ENCODE measurements at places on chromosomes 11 and 22.
A peak's percentile ranks its signal among the peaks of the same experiment; 100 is the strongest.

- DNase-seq = no peak
These were observed 314.9 kb downstream of the CTTN start for GRCh38 chr11:70713086-70713835.

DNA sequence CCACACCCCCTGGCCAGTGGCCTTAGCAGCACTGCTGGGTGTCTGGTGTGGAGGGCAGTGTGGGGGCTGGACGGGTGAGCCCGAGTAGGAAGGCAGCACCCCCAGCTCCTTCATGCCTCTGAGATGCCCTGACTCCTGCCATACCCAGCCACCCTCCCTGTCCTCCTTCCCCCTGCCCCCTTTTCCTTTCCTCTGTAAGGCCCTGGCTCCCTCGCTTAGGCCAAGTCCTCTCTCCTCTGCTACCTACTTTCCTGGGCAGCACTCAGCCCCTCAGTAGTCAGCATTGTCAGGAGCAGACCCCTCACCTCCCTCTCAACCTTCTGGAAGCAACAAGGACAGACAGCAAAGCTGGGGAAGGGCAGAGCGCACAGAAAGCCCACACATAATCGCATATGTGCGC is 48.0 kb downstream of the BUD13 start:
- DNase-seq = no peak

GRCh38 chr11:131425285-131425684 is 54.9 kb downstream of the NTM start:
- DNase-seq = no peak

GRCh38 chr11:118128721-118129470 is 23.7 kb downstream of the SCN4B start:
- DNase-seq = no peak

GRCh38 chr11:33778675-33779074 is 4.4 kb upstream of the FBXO3 start:
- DNase-seq = peak; percentile 54

- DNase-seq = no peak
These were observed 31.3 kb upstream of the LRRC55 start for GRCh38 chr11:57150454-57150917.

Data from fibroblast of gingiva (primary cell).